Hepatocyte (in vitro differentiated cells): ENCODE measurements at places on chromosomes 6 and 20. TPM values are rescaled to one million over a fixed set of nuclear protein-coding genes. Genes with fewer than 3 reads are reported as not detected.
A peak's percentile ranks its signal among the peaks of the same experiment; 100 is the strongest.

PSORS1C2 gene
- polyA plus RNA-seq: not detected in 2 replicates

HLA-DRA gene
- 0.64 and 0.75 TPM in 2 replicates for polyA plus RNA-seq

OPRM1 gene
- not detected in 2 replicates for polyA plus RNA-seq

PACRG gene
- polyA plus RNA-seq: 0.91 and 1.8 TPM in 2 replicates

DNA sequence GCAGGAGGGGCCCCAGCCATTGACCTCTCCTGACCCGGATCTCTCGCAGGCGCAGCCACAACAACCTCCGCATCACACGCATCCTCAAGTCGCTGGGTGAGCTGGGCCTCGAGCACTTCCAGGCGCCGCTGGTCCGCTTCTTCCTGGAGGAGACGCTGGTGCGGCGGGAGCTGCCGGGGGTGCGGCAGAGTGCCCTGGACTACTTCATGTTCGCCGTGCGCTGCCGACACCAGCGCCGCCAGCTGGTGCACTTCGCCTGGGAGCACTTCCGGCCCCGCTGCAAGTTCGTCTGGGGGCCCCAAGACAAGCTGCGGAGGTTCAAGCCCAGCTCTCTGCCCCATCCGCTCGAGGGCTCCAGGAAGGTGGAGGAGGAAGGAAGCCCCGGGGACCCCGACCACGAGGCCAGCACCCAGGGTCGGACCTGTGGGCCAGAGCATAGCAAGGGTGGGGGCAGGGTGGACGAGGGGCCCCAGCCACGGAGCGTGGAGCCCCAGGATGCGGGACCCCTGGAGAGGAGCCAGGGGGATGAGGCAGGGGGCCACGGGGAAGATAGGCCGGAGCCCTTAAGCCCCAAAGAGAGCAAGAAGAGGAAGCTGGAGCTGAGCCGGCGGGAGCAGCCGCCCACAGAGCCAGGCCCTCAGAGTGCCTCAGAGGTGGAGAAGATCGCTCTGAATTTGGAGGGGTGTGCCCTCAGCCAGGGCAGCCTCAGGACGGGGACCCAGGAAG lies 4.5 kb upstream of the COL9A3 start:
- no peak for DNase-seq
- H3K4me1 ChIP-seq: peaks cover 21% of the 10 kb centered on the region
- H3K36me3 ChIP-seq: no peaks in the 10 kb centered on the region
- no peak overlapping the region for H3K27ac ChIP-seq
- no peak overlapping the region for H3K4me3 ChIP-seq
- peaks cover 14% of the 10 kb centered on the region for H3K27me3 ChIP-seq

- DNase-seq: no peak
- H3K27me3 ChIP-seq: peaks cover 5% of the 10 kb centered on the region
- no peak overlapping the region for H3K27ac ChIP-seq
- no peaks in the 10 kb centered on the region for H3K36me3 ChIP-seq
- H3K4me3 ChIP-seq: no peak overlapping the region
- peaks cover 4% of the 10 kb centered on the region for H3K4me1 ChIP-seq
Observed at GRCh38 chr6:34518669-34519365, 37.3 kb downstream of the SPDEF start.

DNA sequence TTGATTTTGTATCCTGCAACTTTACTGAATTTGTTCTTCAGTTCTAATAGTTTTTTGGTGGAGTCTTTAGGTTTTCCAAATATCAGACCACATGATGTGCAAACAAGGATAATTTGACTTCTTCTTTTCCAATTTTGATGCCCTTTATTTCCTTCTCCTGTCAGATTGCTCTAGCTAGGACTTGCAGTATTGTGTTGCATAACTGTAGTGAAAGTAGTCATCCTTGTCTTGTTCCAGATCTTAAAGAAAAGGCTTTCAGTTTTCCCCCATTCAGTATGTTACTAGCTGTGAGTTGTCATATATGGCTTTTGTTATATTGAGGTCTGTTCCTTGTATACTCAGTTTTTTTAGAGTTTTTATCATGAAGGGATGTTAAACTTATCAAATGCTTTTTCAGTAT lies 4.6 kb downstream of the MICB start:
- H3K27ac ChIP-seq: no peak overlapping the region
- peaks cover 35% of the 10 kb centered on the region for H3K27me3 ChIP-seq
- no peak for DNase-seq

DNA sequence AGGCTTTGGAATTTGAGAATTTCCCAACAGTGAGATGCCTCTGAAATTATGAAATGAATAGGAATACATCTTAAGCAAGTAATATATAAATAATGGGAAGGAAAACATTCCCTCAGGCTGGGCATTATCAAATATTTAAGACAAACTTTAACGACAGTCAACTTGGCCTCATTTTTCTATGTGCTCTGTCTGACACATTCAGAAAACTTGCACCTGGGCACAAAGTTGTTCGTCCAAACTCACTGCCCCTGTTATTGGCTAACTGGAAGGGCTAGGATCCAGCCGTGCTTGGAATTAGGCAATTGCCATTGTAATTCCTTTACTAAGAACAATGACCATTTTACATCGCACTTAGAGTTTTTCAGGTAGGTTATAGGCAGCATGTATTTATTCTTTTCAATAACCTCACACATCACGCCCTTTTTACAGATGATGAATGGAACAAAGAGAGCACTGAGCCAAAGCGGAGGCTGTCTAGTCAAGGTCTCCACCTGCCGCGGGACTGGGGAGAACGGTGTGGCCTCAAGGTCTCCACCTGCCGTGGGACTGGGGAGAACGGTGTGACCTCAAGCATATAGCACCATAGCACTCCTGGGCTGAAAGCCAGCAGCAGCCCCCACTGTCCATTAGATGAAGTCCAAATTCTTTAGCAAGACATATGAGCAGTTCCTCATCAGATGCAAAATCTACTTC lies 40.7 kb upstream of the FOXQ1 start:
- no peak for DNase-seq
- no peak overlapping the region for H3K4me3 ChIP-seq
- H3K27me3 ChIP-seq: no peaks in the 10 kb centered on the region
- H3K36me3 ChIP-seq: no peaks in the 10 kb centered on the region

- no peak overlapping the region for H3K27ac ChIP-seq
- H3K4me1 ChIP-seq: no peaks in the 10 kb centered on the region
- no peak overlapping the region for H3K4me3 ChIP-seq
- H3K36me3 ChIP-seq: no peaks in the 10 kb centered on the region
- DNase-seq: no peak
Observed at GRCh38 chr6:45574885-45575284, 197.2 kb upstream of the SUPT3H start.

DNA sequence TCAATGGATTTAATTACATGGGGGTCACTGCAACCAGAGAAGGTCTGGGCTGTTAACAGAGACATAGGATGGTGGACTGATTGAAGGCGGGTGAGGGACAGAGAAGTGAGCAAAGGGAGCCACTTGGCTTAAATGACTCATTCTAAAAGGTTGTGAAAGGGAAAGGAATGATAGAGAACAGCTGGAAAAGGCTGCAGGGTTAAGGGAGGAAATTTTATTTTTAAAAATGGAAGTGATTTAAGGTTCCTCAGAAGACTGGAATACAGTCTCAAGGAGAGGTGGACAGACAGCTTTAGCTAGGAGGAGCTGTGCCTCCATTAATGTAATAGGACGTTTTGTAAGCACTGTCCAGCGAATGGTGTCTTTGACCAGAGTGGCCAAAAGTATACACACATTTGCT lies 46.7 kb downstream of the RGS17 start:
- no peaks in the 10 kb centered on the region for H3K4me1 ChIP-seq
- H3K27me3 ChIP-seq: no peaks in the 10 kb centered on the region
- no peak overlapping the region for H3K27ac ChIP-seq
- H3K36me3 ChIP-seq: no peaks in the 10 kb centered on the region
- no peak for DNase-seq
- no peak overlapping the region for H3K4me3 ChIP-seq

DNA sequence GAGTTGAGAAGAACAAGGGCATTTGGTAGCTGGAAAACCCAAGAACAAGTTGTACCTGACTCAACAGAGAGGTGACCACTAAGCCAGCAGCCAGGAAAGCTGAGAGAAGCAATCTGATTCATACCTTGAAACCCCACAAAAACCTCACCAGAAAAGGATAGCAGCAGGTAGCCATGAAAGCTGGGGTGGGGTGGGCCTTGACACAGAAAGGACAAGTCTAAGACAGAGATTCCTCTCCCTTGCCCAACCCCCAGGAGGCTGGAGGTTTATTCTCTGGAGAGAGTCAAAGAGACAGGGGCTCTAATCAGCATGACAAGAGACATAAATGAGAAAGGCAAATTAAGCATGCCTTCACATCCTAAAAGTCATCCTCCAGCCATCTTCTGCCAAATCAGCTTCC lies 151.7 kb upstream of the DST start:
- no peak overlapping the region for H3K27ac ChIP-seq
- no peaks in the 10 kb centered on the region for H3K4me1 ChIP-seq
- no peaks in the 10 kb centered on the region for H3K27me3 ChIP-seq
- H3K36me3 ChIP-seq: no peaks in the 10 kb centered on the region

DNA sequence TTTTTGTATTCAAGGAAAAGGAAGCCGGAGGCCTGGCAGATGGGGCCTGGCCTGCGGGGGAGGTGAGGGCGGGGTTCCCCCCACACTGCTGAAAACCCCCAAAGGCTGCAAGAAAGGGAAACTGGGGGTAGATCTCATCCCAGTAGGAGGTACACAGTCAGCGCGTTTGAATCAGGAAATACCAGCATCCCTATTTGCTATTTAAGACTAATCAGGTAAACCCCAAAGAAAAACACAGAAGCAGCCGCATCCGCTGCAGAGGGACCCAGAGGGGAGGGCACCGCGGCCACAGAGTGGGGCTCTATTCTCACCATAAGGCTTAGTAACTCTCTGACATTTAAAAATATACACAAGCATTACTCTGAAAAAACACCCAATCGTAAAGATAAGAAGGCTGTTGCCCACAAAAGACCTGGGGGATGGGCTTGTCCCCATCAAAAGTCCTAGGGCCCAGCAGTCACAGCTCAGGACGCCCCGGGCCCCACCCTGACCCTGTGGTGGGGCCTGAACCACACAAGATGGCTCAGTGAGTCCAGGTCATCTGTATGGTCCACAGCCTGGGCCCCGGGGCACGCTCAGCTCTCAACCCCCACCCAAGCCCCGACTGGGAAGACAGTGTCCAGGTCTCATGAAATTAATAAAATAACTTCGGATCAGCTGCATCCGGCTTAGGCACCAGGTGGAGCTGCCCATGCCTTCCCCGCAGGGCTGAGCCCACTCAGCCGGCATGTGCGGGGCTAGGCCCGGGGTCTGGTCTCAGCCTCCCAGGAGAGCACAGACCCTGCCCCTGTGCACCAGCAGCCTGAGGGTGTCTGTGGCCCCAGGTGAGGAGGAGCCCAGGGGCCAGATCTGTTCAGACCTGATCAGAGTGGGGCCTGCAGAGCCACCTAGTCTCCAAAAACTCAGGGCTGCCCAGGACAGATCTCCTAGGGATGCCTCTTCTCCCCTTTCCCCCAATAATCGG lies 31.0 kb downstream of the KCNQ2 start:
- no peaks in the 10 kb centered on the region for H3K4me1 ChIP-seq
- H3K4me3 ChIP-seq: no peak overlapping the region
- no peaks in the 10 kb centered on the region for H3K36me3 ChIP-seq
- no peak for DNase-seq
- no peaks in the 10 kb centered on the region for H3K27me3 ChIP-seq

DNA sequence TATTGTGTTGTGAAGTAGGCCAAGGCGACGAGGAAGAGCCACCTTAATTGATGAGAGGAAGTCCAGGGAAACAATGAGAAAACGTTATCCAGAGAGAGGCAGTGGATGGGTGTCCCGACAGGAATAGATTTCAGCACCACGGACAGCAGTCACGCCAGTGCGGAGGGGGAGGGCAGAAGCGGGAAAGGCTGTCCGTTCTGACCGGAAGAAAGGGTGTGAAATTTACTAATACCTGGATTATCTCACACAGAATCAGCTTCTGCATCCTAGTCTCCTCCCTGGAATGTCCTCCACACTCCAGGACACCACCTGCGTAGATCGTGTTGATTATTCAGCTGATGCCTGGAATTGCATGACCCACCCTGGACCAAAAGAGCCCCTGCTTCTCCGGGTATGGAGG lies 7.4 kb upstream of the BPIFA3 start:
- peak; percentile 94 for DNase-seq
- no peak overlapping the region for H3K27ac ChIP-seq
- H3K4me1 ChIP-seq: no peaks in the 10 kb centered on the region
- no peak overlapping the region for H3K4me3 ChIP-seq

GRCh38 chr20:32063695-32064094 lies 11.7 kb downstream of the HCK start:
- no peak for DNase-seq
- no peaks in the 10 kb centered on the region for H3K36me3 ChIP-seq
- H3K27me3 ChIP-seq: peaks cover 26% of the 10 kb centered on the region
- H3K4me1 ChIP-seq: peaks cover 2% of the 10 kb centered on the region

DNA sequence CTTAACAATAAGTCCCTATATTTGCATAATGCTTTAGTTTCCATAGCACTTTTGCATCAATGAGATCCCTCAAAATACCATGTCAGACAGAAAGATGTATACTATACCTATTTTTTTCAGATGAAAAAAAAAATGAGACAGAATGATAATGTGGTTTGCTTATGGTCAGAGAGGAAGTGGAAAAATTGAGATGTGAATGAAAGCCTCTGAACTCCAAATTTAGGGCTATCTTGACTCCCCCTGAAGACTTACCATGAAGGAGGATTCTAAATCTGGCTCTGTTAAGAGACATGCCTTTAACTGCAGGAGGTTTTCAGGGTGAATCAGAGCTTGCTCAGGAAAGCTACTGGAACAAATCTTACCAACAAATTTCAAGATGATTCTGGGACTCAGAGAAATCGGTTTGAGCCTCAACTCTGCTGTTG lies 176.2 kb downstream of the ISM1 start:
- no peak for DNase-seq
- H3K27me3 ChIP-seq: no peaks in the 10 kb centered on the region
- H3K36me3 ChIP-seq: no peaks in the 10 kb centered on the region
- no peak overlapping the region for H3K4me3 ChIP-seq

GRCh38 chr6:26457264-26457805 lies 420 bp upstream of the BTN2A1 start:
- peak overlapping the region; percentile 91 for H3K27ac ChIP-seq
- H3K4me3 ChIP-seq: no peak overlapping the region
- no peaks in the 10 kb centered on the region for H3K36me3 ChIP-seq
- DNase-seq: peak; percentile 45
- peaks cover 13% of the 10 kb centered on the region for H3K4me1 ChIP-seq

GRCh38 chr6:125346201-125346925 lies 44.6 kb upstream of the HDDC2 start:
- no peaks in the 10 kb centered on the region for H3K27me3 ChIP-seq
- no peaks in the 10 kb centered on the region for H3K36me3 ChIP-seq
- no peak overlapping the region for H3K27ac ChIP-seq
- H3K4me1 ChIP-seq: no peaks in the 10 kb centered on the region
- no peak for DNase-seq

DNA sequence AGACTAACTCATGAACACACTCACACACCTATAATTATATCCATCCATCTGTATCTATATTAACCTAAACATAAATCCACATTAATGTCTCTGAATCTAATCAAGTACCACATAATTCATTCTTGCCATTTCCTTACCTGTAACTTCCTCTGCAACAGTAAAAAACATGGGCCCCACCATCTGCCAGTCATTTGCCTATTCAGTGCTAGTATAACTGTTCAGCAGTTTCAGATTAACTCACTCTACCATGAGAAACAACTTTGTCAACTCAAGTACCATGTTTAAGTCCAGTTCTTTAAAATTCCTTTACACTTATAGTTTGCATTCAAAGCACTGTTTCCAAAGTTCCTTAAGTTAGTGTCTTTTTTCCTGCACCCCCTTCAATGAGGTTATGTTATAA lies 68.8 kb downstream of the LAMP5 start:
- no peaks in the 10 kb centered on the region for H3K27me3 ChIP-seq
- H3K4me1 ChIP-seq: no peaks in the 10 kb centered on the region
- no peaks in the 10 kb centered on the region for H3K36me3 ChIP-seq

- no peaks in the 10 kb centered on the region for H3K4me1 ChIP-seq
- no peaks in the 10 kb centered on the region for H3K27me3 ChIP-seq
- H3K36me3 ChIP-seq: no peaks in the 10 kb centered on the region
- H3K27ac ChIP-seq: no peak overlapping the region
- DNase-seq: no peak
Observed at GRCh38 chr6:15106958-15107643, 138.8 kb upstream of the JARID2 start.
